ENCODE measurements at places on chromosomes 11 and 22.

- no peak for DNase-seq
Measured at GRCh38 chr11:128897826-128898225, 6.7 kb downstream of the KCNJ5 start.

- no peak for DNase-seq
Measured at GRCh38 chr11:7890417-7891172, 40.5 kb downstream of the OR10A6 start.

- no peak for DNase-seq
Measured at GRCh38 chr11:134392953-134393615, 19.0 kb downstream of the B3GAT1 start.

DNA sequence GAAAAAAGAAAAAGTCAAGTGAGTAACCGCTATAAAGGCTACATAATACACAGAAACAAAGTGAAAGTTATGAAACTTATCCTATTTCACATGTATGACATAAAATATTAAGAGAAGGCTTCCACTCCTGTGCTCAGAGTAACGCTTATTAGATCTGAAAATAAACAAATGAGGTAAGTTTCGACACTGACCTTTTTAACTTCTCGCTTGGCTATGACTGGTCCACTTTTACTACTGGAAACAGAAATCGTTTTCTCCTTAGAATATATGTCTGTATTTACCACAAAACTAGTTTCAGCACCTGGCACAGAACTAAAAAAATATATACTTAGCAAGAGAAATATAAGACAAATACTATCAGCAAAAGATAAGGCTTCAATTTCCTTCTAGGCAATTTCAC is 16.4 kb downstream of the FNBP4 start:
- no peak for DNase-seq

DNA sequence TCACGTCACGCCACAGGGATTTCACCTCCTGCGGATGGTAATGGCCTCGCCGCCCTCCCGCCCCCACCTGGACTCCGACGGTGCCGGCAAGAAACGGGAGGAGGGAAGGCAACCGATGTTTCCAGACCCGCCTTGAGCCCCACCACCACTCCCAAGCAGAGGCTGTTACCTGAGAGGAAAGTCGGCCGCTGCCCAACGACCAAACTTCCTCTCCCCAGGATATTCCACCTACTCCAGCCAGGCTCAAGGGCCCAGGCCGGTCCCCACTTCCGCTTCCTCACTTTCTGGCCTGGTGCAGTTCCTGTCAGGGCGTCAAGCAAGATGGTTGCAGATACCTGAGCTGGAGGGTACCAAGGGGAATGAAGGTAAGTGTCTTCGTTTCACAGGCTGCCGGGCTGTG is at the start of gene ENTHD1:
Gene ENTHD1 (minus strand): TSS at position 235 of the 400 bp plus-strand sequence. CDS start 6,012 bp downstream, outside the sequence.
- DNase-seq: no peak

DNA sequence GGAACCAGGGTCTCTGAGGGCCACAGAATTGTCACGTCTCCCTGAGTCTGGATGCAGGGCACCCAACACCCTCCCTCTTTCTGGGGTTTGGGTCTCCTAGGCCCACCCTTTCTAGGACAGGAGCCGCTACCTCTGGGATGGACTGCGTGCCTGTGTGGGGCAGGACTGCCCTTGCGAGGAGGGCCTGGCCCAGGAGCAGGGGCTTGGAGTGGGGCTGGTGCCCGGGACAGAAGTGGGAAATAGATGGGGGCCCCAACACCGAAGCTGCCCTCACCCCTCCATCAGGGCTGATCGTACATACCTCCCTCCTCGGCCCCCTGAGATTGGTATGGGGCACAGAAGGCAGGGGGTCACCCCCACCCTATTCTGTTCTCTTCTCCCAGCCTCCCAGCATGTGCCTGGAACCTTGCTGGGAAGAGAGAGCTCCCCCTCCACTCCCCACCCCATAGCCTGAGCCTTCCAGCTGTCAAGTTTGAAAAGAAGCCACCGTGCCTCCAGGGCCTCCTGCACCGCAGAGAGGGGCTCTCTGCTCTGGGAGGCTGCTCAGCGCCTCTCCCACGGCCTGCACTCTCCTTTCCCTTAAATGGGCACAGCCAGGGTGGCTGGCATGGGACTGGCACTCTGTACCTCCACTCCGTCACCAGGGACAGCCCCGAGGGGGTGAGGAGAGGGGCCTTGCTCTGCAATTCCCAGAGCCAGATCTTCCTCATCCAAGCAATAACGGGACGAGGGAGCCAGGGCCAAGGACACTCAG is 1.8 kb downstream of the LRRC10B start:
- no peak for DNase-seq

- DNase-seq: no peak
Measured at GRCh38 chr11:58745705-58746364, 14.1 kb upstream of the GLYAT start.

GRCh38 chr11:96340555-96340885 is 2.5 kb downstream of the MAML2 start:
- no peak for DNase-seq

- no peak for DNase-seq
Measured at GRCh38 chr22:30927806-30928205, 40.8 kb downstream of the MORC2 start.

DNA sequence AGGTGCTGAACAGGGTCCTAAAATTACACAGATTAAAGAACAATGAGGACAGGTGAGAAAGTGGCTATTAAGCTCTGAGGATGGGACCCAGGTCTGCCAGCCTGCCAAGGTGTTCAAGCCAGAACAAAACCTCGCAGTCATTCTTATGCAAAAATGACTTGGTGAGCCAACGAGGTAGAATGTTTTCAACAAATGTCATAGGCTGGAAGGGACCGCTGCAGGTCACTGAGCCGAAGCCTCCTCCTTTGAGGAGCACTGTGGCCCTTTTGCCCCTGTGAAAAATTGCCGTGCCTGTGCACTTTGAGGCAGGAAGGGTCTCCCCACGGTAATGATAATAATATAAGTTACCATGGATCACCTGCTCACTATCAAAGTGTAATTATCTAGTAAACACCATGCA is 216.2 kb downstream of the DSCAML1 start:
- no peak for DNase-seq

DNA sequence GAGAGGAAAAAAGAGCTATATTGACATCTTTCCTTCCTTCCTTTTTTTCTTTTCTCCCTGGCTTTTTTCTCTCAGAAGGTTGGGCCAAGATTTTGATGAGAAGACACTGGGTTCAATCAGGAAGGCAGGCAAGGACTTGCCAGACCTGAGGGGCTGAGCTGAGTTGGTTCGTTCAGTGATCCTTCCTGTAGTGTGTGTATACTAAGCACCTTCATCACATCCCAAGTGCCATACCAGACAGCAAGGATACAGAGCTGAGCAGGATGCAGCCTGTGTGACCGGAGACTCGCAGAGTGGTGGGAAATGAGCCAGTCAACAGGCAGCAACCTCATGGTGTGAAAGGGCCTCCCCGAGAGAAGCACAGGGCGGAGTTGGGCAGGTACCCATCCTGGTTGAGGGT is 95.5 kb downstream of the SPON1 start:
- no peak for DNase-seq

DNA sequence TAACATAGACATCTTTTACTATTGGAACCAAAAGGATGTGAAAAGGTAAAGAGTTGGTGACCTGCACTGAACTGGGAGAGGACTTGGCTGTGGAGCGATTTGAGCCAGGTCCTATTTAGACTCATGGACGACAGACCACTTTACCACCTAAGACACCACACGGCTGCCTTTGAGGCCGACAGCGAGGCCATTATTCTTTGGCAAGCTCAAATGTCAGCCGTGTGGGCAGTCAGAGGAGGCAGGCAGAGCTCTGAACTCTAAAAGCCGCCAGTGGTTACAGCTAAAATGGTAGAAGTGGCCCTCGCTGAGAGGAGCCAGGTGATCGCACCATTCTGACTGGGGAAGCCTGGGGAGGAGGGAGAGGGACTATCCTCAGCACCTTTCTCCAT is 50.5 kb downstream of the SCUBE1 start:
- no peak for DNase-seq

DNA sequence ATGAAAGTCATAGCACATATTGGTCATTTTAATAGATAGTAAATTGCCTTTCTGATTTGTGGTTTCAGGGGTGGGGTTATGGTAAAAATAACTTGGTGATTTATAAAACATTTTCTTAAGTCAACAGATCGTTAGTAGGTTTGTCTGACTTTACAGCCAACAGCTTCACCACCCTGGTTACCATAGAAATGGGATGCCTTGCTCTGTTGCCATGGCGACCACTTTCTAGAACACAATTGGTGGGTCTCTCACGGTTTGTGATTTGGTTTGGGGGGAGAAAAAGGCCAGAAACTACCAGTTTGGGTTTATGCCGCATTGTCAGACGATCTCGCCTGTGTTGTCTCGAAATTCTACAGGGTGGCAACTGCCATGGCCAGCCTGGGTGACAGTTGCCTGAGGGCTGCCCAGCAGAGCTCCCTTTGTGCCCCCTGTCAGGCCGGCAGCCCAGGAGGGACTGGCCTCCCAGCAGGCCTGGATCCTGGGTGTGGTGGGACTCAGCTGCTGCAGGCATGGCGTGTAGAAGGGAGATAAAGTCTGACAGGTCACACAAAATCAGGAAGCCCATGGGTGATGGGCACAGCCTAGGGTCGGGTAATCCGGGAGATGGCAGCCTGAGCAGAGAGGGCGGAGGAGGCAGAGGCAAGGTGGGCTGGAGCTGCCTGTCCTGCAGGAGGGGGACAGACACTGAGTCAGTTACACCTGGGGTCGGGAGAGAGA is 30.9 kb downstream of the KCNC1 start:
- DNase-seq: no peak

DNA sequence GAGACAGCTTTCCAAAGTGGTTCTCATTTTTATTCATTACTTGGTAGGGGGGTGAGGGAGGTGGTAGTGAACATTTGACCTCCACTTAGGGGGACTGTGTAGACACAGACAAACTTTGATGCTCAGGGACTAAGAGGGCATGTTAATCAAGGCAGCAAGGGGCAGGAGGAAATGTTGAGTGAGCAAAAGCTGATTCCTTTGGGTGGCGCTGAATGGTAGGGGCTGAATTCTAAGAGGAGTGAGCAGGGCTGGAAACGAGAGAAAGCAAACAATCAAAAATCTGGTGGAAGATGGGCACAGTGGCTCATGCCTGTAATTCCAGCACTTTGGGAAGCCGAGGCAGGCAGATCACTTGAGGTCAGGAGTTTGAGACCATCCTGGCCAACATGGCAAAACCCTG is 164.8 kb upstream of the BDNF start:
- no peak for DNase-seq

- DNase-seq: peak; percentile 58
Measured at GRCh38 chr11:83819931-83820549, 533.9 kb upstream of the CCDC90B start.

DNA sequence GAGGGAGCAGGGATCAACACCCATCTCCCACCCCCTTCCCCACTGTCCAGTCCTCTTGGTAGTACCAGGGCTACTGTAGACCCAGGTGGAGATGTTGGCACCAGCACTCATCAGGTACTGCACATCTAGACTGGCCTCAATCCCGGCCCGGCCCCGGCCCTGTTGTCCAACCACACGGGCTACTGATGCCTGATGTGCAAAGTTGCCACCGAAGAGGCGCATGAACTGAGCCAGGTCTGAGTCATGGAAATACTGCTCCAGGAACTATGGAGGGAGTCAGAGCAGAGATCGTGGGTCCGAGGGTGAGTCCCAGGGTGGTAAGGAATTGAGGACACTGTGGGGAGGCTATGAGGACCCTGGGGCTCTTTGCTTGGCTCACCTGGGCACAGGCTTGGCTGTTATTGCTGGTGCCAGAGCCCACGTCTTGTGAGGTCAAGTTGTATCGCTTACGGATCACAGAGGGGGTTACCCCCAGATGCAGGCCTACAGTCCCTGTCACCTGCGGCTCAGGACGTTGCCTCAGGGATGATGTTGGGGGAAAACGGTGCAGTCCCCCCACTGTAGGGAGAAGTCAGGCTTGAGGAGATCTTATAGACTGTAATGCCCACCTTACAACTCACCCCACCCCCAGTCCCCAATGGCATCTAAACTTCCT is 2.5 kb downstream of the TPP1 start:
- no peak for DNase-seq

- DNase-seq: no peak
Measured at GRCh38 chr11:11435635-11436034, 82.6 kb upstream of the CSNK2A3 start.

GRCh38 chr11:75508051-75508561 is 17.6 kb downstream of the GDPD5 start:
- no peak for DNase-seq

DNA sequence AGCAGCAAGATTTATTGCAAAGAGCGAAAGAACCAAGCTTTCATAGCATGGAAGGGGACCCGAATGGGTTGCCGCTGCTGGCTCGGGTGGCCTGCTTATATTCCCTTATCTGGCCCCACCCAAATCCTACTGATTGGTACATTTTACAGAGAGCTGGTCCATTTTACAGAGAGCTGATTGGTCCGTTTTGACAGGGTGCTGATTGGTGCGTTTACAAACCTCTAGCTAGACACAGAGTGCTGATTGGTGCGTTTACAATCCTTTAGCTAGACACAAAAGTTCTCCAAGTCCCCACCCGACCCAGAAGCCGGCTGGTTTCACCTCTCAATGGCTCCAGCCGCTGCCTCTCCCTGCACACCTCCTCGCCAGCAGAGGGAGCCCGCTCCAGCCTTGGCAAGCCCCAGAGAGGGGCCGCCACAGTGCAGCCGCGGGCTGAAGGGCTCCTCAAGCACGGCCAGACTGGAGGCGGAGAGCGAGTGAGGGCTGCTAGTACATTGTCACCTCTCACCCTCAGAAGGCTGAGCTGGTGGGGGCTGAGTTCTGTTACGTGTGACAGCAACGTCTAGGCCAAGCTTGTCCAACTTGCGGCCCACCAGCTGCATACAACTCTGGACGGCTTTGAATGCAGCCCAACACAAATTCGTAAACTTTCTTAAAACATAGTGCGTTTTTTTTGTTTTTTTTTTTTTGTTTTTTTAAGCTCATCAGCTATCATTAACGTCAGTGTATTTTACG is 8.7 kb downstream of the PTH start:
- no peak for DNase-seq

- DNase-seq: no peak
Measured at GRCh38 chr11:132220474-132220873, 850.1 kb downstream of the NTM start.

- DNase-seq: no peak
Measured at GRCh38 chr22:28032861-28033260, 113.8 kb upstream of the PITPNB start.

- DNase-seq: no peak
Measured at GRCh38 chr22:42653999-42654398, 4.8 kb upstream of the CYB5R3 start.

DNA sequence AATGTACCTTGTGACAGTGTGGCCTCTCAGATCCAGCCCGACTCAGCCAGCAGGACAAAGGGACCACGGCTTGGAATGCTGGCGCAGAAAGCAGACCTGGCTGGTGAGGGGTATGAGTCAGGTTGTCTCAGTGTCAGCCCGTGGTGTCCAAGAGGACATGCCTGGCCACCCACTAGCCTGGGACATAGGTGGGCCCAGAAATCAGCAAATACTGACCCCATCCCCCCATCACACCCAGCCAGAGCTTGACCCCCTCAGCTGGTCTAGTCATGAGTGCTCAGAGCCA is 4.5 kb downstream of the BANF1 start:
- DNase-seq: no peak

- DNase-seq: no peak
Measured at GRCh38 chr22:45180146-45180679, 16.5 kb downstream of the NUP50 start.

- DNase-seq: no peak
Measured at GRCh38 chr11:116613206-116613875, 159.4 kb downstream of the BUD13 start.

Data from NCI-H446 (cell line).